ENCODE measurements at places on chromosomes 7 and 10.

GRCh38 chr10:43411536-43411935 is 2.5 kb upstream of the HNRNPF start:
- DNase-seq = no peak

- DNase-seq = no peak
These were observed 30.6 kb upstream of the GALNTL5 start for GRCh38 chr7:151925446-151926335.

GRCh38 chr10:5354068-5354467 is 10.7 kb upstream of the UCN3 start:
- DNase-seq = no peak

- no peak for DNase-seq
These were observed 27.8 kb downstream of the HIBADH start for GRCh38 chr7:27634671-27635493.

DNA sequence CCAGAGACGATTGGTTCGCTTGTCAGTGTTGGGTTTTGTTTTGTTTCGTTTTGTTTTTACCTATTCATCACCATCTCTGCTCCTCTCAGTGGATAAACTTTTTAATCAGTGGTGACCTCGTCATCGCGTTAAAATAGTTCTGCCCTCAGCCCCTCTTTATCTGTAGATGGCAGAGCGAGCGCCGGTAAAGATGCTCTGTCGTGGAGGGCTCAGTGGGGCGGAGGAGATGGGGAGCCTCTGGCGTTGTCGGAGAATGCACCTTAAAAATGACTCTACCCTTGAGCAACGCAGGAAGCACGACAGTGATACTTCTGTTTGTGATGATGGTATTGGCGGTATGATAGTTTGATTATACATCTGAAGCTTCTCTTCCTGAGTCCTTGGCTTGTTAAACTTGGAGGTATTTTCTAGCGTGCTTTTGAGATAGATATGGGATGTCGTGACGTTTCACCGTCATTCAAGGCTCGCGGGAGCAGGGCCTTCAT is 554 bp downstream of the CSGALNACT2 start:
- peak; percentile 46 for DNase-seq

GRCh38 chr7:111041577-111041976 is 49.4 kb upstream of the LRRN3 start:
- no peak for DNase-seq

DNA sequence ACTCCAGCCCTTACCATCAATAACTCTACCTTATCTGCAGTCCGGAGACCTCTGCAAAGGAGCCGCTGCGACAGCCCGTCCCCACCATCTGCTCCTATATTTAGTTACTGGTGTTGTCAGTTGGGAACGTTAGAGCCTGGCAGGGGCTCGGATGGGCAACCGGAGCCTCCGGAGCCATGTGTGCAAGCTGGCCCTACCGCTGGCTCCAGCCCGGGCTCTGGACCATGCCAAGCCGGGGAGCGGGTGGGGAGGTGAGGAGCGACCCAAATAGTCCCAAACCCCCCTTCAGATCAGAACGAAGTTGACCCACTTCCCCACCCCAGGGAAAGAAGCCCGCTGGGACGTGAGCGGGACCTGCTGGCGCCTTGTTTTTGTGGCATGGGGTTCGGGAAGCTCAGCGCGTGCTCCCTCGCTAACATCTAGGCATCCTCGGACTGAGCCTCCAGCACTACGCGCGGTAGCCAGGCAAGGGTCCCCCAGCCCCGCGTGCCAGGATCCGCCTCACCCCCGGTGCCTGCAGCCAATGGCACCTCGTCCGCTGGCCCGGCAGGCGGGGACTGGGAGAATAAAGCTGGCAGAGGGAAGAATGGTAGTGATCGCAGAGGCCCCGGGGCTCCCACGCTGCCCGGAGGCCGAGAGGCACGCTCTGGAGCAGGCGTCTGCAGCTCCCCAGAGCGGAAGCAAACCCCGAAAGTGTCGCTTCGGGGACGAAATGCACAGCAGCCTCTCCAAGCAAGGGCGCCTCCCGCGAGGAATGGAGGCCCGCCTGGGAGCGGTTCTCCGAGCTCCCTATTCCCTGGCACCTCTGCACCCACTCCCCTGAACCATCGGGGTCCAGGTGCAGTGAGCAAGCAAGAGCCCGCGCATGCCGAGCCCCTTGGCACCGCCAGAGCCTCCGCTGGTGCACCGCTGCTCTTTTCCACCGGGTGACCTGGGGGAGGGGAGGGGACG is 679 bp downstream of the LRRC20 start:
- DNase-seq = no peak

GRCh38 chr10:130969700-130970099 is 341.8 kb downstream of the TCERG1L start:
- no peak for DNase-seq

GRCh38 chr7:79590916-79591623 is 137.6 kb upstream of the MAGI2 start:
- DNase-seq = no peak

GRCh38 chr10:57880446-57881227 is 387.1 kb downstream of the IPMK start:
- no peak for DNase-seq

DNA sequence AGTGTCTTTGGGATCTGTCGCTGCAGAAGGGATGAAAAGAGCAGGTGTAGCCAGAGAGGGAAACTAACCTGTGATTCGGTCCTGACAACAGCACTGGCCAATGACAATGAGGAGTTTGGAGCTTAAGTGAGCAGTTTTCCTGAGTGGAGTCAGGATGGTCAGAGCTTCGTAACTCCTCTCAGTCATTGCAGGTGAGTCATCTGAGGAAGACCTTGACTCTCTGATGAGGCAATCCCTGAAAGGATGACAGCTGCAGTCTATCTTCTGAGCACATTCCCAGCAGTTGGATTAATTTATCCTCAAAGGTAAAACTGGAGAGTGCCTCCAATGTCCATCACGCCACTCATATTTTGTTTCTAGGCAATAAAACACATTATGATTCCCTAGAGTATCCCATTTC is 401.9 kb downstream of the POM121L12 start:
- no peak for DNase-seq

- no peak for DNase-seq
These were observed 19.3 kb downstream of the NEURL1 start for GRCh38 chr10:103512591-103513379.

DNA sequence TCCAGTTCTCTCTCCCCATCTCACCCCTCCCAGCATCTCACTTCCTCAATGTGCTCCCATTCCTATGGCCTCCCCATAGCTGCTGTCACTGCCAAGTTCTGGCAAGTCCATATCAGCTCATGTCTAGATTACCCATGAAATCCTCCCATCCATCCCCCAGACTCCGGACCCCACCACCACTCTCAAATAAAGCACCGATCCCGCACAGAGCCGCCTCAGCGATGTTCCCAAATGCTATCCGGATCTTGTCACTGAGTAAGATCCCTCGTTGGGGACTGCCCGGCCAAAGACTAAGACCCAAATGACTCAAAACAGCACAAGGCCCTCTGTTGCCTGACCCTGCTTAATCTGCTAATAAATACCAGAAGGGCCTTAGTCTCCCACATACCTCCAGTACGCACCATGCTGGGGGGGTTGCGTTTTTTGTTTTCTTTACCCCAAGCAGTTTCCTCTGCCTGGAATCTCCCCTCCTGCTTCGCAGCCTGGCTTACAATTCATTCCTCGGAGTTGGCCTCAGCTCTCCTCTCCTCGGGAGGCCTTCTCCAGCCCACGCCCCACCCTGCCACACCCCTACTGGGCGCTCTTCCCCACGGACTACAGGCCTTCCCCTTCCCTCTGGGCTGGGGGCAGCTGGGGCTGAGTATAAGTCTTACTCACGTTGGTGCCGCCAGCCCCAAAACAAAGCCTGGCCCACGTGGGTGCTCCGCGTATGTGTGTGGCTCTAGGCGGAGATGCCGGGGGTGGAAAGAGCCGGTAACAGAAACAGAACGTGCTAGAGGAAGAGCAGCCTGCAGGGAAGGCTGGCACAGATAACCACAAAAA is 1.8 kb upstream of the DUSP5 start:
- DNase-seq = no peak

GRCh38 chr7:36530456-36530855 is 140.8 kb downstream of the ANLN start:
- no peak for DNase-seq

GRCh38 chr10:13978533-13979115 is 352.1 kb downstream of the FRMD4A start:
- DNase-seq = no peak

DNA sequence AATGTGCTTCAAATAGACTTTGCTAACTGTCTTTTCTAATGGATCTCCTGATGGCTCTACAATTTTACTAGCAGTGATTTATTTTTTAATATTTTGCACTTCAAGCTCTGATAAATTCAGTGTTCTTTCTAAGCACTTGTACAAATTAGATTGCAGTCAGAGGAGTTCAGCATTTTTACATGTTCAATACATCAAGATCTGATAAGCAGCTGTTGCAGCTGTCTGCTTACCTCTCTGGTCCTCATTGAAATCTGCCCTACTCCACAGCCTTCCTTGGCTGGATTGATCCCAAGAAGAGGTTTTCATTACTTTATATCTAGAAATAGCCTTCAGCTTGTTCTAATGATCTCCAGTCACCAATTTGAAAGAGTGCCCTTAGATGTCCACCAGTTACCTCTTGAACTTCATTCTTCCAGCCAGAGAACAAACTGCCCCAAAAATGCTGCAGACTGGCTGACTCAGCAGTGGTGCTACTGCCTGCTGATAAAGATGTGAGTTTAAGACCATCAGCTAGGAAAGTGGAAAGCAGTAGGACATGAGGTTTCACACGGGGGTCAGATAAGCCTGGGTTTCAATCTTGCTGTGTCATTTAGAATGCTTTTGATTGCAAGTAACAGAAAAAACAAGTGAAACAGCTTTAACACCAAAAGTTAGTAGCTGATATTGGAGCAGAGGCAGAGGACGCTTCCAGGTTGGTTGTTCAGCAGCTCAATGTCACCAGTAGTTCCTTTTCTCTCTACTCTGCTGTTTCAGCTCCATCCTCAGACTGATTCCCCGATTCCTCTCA is 350.9 kb upstream of the NPVF start:
- no peak for DNase-seq

- no peak for DNase-seq
These were observed 139.3 kb upstream of the CDK13 start for GRCh38 chr7:39810710-39811109.

DNA sequence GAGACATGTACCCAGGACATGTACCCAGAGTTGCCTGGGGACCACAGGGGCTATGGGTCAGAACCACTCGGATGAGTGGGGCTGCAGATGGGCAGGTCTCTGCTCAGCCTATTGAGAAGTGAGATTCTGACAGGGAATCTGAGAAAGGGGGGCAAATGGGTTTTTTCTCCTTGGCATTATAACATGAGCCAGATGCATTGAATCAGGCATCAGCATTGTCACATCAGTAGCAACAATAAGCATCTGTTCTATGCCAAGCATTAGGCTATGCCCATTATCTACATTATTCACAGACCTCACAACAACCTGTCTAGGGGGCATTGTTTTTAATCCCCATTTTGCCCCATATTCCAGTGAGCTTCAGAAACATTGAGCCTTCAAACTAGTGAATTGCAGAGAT is 108.2 kb downstream of the PLCE1 start:
- no peak for DNase-seq

GRCh38 chr7:84981055-84981976 is 205.5 kb downstream of the SEMA3D start:
- DNase-seq = no peak

- DNase-seq = no peak
These were observed 176.6 kb upstream of the MKLN1 start for GRCh38 chr7:131151034-131151433.

GRCh38 chr7:29228289-29229011 is 33.9 kb downstream of the CHN2 start:
- DNase-seq = no peak

DNA sequence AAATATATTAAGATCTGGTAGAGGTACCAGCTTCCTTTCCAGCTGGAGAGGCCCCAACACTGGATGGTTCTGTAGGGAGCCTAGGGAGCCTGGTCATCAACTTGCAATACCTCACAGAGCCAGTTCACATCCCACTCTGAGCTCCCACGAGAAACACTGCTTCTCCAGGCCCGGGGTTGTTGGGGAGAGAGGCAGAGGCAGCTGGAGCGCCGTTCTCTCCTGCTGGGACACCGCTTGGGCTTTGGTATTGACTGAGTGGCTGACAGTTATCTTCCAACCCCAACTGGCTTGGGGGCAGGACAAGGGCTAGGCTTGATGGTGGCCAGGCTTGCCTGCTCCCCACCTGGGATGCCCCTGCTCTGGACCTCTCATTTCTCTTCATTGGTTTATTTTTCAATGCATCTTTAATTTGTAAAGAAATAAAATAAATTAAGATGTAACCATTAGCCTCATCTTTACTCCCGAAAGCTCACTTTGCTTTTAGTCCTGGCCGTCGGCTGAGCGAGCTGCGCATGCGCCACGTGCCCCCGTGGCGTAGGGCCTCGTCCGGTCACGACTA is 10.0 kb upstream of the CHCHD1 start:
- DNase-seq = peak; percentile 38

GRCh38 chr7:110382736-110383135 is 708.2 kb upstream of the LRRN3 start:
- DNase-seq = no peak

DNA sequence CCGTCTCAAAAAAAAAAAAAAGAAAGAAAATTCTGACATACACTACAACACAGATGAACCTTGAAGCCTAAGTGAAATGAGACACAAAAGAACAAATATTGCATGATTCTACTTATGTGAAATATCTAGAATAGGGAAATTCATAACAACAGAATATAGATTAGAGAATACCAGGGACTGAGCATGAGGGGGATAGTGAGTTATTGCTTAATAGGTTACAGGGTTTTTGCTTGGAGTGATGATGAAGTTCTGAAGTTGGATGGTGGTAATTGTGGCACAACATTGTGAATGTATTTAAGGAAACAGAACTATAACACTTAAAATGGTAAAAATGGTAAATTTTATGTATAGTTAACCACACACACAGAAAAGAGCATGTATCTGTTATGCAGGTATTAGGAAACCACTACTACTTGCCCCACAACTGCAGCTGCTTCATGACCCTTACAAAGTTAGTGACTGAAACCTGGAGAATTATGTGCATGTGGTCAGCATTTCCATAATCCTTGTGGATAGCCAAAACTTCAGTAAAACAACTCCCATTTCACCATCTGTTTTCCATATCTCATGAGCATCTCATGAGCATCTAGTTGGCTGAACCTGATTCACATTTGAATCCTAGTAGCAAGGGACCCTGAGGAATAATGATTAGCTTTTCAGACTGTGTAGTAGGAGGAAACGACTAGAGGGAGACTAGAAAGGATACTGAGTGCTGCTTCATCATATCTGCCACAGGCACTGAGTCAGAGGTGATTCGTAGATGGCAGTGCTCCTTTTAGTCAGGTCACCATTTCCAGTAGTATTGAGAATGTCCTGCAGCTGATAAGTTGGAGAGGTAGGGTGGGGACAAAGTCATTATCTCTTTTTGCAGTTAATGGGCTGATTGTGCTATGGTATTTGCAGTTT is 26.3 kb downstream of the SAMD8 start:
- DNase-seq = no peak

GRCh38 chr7:66669088-66669487 is 40.4 kb downstream of the KCTD7 start:
- DNase-seq = no peak

- no peak for DNase-seq
These were observed 1057.5 kb downstream of the NRG3 start for GRCh38 chr10:82932451-82932850.

GRCh38 chr7:23679898-23680413 is at the start of gene FAM221A:
FAM221A (plus strand) TSS chr7:23680199; CDS start chr7:23680219, 20 bp downstream.
- DNase-seq = peak; percentile 40
